Retina (tissue), 1 donor: ENCODE measurements at places on chromosomes 5 and 9.

- DNase-seq, result no peak
Observed at GRCh38 chr9:101229606-101230005, 155.2 kb downstream of the BAAT start.

DNA sequence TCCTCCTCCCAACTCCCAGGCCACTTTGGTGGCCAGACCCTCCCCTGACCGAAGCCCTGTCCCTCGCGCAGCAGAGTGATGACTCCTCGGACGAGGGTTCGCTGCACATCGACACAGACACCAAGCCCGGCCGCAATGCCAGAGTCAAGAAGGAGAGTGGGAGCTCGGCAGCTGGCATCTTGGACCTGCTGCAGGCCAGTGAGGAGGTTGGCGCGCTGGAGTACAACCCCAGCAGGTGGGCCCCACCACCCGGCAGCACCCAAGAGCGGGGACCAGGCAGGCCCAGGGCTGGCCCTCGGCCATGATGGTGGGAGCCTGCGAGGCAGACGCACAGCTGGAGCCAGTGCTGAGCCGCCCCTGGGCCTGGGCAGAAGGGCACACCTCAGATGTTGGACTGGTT, 90.6 kb downstream of the PHF2 start:
- DNase-seq, result no peak

- DNase-seq, result no peak
Observed at GRCh38 chr9:121627427-121627826, 24.0 kb upstream of the DAB2IP start.

DNA sequence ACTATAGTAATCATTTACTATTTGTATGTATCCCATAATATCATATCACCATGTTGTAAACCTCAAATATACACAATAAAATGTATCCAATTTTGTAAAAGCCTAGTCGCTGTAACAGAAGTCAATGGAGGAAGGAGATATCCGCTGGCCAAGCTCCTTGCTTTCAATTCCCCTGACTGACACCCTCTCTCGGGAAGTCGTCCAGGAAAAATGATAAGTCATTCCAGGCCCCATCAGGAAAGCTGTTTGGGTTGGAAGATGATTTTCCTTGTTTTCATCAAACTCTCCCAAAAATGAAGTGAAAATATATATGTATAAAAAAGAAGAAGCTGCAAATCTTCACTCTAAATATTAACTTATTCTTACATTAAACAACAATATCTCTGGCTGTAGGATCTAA, 52.2 kb upstream of the GABRB2 start:
- no peak for DNase-seq

DNA sequence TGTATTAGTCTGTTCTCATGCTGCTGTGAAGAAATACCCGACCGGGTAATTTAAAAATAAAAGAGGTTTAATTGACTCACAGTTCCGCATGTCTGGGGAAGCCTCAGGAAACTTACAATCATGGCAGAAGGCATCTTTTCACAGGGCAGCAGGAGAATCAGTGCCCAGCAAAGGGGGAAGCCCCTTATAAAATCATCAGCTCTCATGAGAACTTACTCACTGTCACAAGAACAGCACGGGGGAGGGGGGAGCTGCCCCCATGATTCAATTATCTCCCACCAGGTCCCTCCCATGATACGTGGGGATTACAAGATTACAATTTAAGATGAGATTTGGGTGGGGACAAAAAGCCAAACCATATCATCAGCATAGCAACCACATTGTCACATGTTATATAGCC, 102.5 kb downstream of the GPBP1 start:
- no peak for DNase-seq

- DNase-seq, result peak; percentile 91
Observed at GRCh38 chr5:93587597-93588351, 4.8 kb downstream of the NR2F1 start.

DNA sequence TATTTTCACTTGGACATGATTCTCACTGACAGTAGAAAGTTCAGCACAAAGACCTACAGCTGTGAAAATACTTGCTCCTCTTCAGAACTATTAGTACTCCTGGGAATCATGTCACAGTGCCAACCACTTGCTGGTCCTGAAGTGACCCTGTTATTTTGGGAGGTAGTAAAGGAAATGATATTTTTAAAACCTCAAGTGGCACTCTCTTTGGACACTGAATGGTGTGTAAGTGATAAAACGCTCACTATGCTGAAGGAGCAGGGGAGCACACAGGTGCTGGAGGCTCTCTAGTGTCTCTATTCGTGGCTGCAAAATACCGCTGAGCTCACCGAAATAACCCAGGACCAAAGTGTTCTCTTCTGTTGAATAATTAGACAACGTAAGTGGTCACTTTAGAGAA, 76.9 kb upstream of the SPATA31D4 start:
- DNase-seq, result no peak

GRCh38 chr5:10536511-10536910, 27.4 kb upstream of the ANKRD33B start:
- DNase-seq, result no peak

- no peak for DNase-seq
Observed at GRCh38 chr5:124480022-124480421, 266.4 kb downstream of the ZNF608 start.

GRCh38 chr9:37963936-37964739, 60.2 kb upstream of the SLC25A51 start:
- DNase-seq, result no peak

GRCh38 chr5:127799293-127799905, 96.2 kb downstream of the CCDC192 start:
- DNase-seq, result no peak

DNA sequence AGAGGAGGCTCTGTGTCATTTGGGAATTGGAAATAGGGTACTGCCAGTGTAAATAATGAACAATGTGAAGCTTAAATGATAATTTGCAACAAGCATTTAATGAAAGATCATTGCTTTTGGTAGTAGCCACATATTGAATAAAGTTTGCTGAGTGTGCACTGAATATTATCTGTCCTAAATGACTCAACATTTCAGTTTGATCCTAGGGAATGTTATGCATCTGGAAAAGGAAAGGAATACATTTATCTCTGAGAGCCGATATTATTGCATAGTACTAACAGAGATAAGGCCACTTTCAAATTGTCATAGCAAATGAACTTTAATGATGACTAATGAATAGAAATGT, 8.7 kb upstream of the ELL2 start:
- DNase-seq, result no peak

DNA sequence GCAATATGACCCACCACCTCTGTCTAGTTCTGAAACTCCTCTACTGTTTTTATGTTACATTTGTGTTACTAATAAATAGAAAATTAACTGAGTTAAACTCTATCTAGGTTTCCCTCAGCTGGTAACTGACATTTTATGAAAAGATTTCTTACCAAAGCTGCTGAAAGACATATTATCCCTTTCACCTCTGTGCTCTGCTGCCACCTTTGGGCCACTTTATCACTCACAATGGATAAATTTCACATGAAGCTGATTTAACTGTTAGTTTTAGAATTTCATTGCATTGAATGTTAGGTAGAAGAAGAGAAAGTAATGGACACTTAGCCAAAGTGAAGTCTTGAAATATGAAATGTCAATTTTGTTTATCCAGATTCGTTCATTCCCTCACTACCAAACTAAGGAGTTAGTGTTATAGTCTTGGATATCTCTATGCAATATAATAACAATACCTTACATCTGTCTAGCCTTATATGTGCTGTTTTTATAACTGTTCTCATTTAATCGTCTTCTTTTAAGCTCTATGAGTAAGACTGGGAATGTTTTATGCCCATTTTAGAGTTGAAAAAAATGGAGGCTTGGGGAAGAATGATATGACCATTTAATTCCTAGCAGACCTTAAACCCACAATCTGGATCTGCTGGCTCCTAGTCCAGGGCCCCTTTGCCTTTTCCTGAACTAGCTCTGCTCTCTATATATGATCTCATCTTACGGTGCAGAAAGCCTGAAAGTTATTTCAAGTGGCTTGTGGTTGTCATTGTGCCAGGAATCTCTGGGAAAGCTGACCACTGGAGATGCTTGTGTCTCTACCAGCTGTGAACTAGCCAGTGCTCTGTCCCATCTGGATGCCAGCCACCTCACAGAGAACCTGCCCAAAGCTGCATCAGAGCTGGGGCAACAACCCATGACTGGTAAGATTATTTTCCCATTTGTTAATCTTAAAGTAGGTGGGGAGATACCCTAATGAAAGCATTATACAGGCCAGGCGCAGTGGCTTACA, 97.1 kb downstream of the GOLPH3 start:
- DNase-seq, result peak; percentile 22

DNA sequence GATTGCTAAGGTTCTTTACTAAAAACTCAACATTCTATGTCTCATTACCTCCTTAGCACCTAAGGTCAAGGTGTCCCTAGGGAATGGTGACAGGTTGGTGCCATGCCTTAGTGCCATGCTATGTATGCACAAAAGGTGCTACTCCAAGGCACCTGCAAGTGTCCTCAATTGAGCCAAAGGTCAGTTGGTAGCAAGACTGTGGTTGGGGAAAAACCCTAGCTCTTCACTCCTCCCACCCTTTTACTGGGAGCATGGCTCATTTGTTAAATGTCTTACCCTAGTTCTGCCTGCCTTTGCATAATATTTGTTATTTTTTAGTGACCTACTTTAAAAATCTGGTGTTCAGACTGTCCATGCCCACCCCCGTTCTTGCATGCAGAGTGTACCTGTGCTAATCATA, 17.0 kb downstream of the ACO1 start:
- DNase-seq, result no peak
